ENCODE measurements at places on chromosomes 4 and X. TPM values are rescaled to one million over a fixed set of nuclear protein-coding genes. Genes with fewer than 3 reads are reported as not detected.

DNA sequence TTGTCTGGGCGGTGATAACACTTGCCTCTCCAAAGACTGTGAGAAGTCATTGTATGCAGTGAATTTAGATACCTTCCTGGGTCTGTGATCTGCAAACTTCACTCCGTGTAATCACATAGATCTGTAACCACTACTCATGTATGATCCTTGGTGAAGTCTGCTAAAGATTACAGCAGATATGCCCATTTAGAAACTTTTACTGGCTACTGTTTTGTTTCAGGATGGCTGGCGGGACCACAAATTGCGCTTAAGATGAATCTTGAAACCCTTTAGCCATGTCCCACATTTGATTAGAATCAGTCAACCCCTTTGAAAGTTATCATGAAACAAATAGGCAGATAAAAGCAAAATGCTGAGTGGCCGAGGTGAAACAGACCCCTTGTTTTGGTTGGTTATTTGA lies 126.5 kb upstream of the SCML1 start:
- no peak for DNase-seq

The ADGRG2 gene
- total RNA-seq, result 0.62 TPM

DNA sequence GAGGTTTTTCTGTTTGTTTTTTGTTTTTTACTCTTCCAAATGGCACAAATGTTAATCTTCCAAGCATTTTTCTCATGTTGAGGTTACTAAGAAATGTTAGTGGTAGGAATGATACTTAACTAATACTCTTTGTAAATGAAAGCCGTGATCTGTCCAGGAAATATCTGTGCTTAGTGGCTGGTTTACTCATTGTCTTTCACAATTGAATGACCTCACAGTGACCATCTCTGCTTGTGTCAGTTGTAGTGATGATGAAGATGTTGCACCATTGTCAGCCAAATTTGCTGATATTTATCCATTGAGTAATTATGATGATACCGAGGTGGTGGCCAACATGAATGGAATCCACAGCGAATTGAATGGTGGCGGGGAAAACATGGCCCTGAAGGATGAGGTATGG lies 93.5 kb downstream of the TNIP2 start:
- no peak for DNase-seq

The BCORL1 gene
- total RNA-seq, result 10.0 TPM

GRCh38 chrX:44908153-44908552 lies 35.2 kb downstream of the KDM6A start:
- no peak for DNase-seq

- DNase-seq, result no peak
These were observed 10.7 kb upstream of the HCCS start for GRCh38 chrX:11100281-11101035.

GRCh38 chr4:184275766-184276165 lies 58.1 kb upstream of the ENPP6 start:
- DNase-seq, result no peak

Data from lower leg skin (tissue), 4 donors.